ENCODE measurements at places on chromosomes 7 and 10.
A peak's percentile ranks its signal among the peaks of the same experiment; 100 is the strongest.

- DNase-seq: no peak
Measured at GRCh38 chr10:33039181-33039580, 81.2 kb upstream of the ITGB1 start.

GRCh38 chr7:137682596-137682995, 164.2 kb downstream of the DGKI start:
- DNase-seq: no peak

- DNase-seq: no peak
Measured at GRCh38 chr7:131325179-131325840, 2.4 kb upstream of the MKLN1 start.

DNA sequence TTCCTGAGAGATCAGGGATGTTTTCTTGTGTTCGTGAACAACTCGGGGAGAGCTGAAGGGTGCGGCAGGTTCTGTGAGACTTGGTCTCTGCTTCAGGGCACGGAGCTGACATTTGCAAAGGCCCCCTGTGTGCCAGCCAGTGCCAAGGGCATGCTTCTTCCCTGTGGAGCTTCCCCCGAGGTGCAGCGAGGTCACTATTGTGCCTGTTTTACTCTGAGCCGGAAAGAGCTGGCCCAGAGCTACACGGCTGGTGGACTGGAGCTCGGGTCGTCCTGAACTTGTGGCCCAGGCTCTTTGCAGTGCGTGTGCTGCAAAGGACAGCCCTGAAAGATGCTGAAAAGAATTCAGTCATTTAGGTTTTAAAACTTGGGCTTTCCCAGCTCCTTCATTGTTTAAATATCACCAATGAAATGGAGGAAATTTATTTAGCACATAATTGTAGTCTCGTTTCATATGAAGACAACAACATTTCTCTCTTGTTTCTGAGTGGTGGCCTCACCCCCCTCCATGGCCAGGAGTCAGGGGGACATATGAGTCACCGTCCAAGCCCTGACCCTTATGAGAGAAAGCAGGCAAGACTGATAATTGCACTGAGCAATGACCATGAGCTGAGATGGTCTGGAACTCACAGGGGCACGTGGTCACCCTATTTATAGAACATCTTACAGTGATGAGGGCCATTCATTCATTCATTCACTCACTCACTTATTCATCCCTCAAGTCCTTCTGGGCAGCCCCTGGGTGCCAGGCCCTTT, 102.6 kb downstream of the PTPRE start:
- DNase-seq: no peak

DNA sequence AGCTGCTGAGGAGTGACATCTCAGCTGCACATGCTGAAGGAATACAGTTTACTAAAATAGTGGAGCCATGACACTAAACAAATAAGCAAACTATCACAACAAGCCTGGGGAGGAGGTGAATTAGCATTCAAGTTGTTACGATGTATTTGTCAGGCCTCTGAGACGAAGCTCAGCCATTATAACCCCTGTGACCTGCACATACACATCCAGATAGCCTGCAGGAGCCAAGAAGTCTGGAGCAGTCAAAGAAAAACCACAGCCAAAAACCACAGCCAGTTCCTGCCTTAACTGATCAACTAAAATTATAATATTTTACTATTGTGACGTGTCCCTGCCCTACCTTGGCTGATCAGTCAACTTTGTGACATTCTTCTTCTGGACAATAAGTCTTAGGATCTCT, 68.6 kb downstream of the NSUN6 start:
- peak; percentile 3 for DNase-seq

DNA sequence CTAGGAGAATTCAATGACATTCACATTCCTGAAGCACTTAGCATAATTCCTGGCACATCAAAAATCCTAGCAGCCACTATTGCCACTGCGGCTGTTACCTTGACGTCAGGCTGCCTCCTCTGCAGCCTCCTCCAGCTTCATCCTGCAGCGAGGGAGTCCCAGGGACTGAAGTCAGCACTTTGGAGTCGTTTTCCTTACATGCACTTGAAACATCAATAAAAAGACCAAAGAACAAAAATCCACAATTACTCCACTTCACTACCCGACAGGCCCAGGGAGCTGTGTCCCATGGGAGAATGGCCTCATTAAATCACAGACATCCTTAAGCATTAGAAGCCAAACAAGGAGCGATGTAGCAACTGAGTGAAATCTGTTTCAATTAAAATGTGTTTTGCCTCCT, 48.6 kb upstream of the NANOS1 start:
- no peak for DNase-seq

DNA sequence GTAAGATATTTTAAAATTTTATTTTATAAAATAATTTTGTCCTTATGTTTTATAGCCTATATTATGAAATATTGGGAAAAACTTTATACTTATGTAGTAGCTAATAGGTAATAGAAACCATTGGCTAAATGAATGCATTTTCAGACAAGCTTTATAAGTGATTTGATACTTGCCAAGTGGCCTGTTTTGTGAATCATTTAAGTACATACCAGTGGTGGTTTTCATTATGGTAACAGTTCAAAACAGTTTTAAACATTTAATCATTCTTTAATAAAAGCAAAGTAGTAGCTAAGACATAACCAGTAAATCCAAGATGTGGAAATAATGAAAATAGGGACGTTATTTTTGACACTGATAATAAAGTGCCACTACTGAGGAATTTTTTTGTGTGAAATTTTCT, 182.2 kb downstream of the PHF14 start:
- DNase-seq: no peak

GRCh38 chr7:117165656-117166055, 157.2 kb downstream of the WNT2 start:
- no peak for DNase-seq

- no peak for DNase-seq
Measured at GRCh38 chr10:23886355-23886754, 322.6 kb upstream of the KIAA1217 start.

DNA sequence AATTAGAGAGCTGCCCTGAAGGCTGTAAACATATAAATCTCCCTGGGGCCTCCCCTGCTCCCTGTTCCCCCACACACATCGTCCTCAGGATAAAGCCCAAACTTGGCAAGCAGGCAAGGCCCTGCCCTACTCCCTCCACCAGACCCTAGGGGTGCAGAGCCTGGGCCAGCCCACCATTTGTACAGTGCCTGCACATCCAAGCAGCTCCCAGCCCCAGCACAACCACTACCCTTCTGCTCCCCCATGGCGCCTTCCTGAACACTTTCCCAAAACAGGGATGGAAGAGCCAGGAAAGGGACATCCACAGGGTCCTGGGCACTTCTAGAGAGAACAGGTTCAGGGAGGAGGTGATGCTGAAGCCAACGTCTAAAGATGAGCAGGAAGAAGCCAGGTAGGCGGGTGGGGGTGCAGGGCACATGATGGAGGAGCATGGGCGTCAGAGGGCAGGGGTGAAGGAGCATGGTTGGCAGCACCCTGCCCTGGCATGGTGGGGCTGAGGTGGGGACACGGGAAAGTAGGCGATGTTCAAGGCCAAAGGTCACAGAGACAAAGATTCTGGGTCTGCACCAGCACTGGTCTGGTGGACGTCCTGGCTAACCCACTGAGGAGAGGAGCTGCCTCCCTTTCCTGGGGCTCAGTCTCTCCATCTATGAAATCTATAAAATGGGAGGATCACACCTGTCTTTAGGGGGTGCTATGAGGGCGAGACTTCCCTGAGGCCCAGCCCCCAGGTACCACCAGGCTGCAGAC, 140.6 kb downstream of the ARHGAP22 start:
- DNase-seq: no peak

DNA sequence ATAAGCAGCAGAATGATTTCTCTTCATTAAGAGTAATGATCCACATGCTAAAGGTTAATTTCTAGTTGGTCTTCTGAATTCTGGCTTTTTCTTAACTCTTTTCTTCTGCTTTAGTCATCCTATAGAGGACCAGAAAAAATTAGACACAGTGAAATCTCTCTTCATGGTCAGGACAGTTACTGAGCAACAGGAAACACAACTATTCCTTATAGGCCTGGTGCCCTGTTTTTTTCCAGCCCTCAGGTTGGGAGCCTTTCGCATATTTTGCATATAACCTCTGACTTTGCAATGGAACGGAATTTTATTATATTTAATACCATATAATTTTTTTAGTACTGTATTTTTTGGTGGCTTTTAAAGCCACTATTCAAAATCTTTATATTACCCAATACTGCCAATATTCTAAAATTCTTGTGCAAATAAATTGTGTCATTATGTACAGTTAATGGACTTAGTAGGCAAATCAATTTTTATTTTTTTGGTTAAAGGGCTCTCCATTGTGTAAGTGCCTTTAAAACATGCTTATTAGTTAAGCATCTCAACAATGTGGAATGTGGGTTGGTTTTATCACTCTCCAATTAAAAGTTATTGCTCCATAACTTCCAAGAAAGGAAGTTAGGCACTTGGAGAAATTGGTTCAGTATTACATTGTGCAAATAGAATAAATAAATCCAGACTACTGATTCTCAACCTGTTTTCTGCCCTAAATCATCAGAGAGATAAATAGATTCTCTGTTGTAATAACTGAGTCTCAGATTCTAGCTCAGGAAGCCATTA, 22.5 kb downstream of the ARL4A start:
- no peak for DNase-seq
